Iris pigment epithelial cell (primary cell): ENCODE measurements at places on chromosomes 11 and 22.
A peak's percentile ranks its signal among the peaks of the same experiment; 100 is the strongest.

GRCh38 chr11:93199616-93200015 is 1.8 kb upstream of the SLC36A4 start:
- no peak for DNase-seq

DNA sequence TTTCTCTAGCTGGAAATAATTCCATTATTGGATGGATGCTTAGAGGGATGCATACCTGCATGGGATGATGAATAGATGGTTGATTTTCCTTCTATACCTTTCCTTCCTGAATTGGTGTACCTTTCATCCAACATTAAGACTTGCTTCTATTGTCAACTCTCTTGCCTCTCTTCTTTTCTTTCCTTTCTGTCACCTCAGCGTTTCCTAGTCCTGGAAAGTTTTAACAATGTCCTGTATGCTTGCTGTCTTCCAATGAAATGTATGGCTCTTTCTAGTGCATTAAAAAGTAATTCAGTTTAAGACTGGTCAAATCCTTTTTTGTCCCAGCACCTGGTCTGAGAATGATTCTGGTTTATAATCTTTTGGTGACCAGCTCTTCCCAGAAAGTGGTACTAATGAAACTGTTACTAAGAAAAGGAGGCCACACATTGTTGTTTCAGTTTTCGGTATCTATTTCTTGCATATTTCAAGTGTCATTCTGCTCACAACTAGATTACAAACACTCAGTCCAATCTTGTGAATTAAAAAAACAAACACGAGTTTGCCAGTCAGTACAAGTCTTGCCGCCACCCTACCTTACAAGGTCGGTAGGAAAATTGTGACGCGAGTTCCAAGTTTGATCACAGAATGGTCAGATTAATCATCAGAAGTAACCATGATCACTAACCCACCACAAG is 8.0 kb downstream of the POU2AF1 start:
- DNase-seq: no peak

GRCh38 chr22:50032109-50032871 is 19.7 kb upstream of the IL17REL start:
- DNase-seq: no peak

- no peak for DNase-seq
Observed at GRCh38 chr11:57646194-57646798, 3.4 kb downstream of the YPEL4 start.

- no peak for DNase-seq
Observed at GRCh38 chr22:47188261-47189055, 426.0 kb downstream of the TBC1D22A start.

DNA sequence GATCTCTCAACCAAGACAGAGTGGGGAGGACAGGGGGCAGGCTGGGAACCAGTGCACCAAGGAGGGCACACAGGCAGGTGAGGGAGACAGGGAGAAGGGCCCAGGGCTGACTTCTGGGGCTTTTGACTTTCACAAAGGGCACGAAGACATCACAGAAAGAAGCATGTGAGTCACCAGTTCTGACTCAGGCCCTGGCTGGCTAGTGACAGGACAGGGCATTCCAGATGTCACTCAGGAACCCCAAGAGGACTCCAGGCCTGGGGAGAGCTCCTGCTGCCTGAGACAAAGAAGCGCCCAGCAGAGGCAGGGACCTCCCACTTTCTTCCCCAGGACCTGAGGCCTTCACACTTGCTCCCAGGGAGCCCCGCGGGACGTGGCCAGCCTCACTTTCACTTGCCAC is 497.2 kb downstream of the BUD13 start:
- no peak for DNase-seq

DNA sequence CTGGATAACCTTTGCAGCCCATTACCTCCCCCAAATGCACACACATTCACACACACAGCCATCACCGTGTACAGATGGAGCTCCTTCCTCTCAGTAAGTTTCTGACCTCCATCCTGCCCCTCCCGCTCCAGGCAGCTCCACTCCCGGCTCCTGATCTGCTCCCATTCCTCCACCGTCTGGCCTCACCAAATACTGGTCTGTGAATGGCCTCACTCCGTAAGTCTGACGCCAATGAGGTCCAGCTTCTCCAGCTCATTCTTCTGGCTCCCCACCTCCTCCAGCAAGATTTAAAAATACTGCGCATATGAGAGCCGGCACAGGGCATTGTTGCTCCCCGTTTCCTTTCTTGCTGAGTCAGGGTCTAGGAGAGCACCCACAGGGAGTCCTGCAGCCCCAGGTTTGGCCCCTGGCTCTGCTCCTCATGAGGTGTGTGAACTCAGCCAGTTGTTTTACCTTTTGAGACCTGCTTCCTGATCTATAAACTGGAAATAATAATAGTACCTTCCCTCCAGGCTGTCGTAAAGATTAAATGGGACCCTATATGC is 14.0 kb upstream of the TUB start:
- no peak for DNase-seq

DNA sequence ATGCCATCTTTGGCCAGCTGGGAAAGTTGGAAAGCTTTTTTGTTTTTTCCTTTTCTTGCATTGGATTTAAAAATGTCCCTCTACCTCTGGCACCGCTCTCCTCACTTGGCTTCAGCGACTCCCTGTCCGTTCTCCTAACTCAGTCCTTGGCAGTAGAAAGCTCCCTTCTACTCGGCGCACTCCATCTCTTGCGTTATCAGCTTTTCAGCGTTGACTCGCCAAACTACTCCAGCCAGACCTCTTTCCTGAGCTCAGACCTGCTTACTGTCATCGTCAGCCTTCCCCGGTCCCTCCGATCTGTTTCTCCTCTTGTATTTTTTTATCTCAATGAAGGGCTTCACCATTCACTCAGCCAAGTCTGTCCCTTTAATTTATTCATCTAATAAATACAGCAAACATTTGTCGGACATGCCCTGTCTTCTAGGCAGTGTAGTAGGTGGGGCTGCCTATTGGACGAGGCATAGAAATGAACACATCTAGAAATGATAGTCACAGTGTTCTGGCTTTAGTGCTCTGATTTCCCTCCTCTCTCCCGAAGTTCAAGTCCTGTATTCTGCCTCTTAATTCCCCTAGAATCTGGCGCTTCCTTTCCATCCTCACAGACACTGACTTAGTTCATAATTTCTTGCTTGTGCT is 839 bp downstream of the CEP164 start:
- peak; percentile 68 for DNase-seq

GRCh38 chr11:131653260-131653659 is 282.8 kb downstream of the NTM start:
- DNase-seq: no peak

- DNase-seq: no peak
Observed at GRCh38 chr11:117219001-117219400, 12.9 kb downstream of the PCSK7 start.

DNA sequence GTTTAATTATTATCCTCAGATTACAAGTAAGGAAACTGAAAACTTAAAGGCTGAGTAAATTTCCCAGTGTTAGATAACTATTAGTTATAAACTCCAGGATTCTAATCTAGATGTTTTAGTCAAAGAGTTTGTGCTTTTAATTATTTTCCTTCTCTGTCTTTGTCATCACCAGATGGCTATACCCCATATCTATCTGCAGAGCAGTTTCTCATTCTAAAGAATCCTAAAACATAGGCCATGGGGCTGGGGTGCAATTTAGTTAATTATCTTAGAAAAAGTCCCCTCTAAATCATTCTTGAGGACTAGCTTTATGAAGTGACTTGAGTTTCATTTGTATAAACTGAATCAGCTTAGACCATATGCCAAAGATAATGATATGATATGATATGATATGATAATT is 556.3 kb upstream of the ANO5 start:
- DNase-seq: no peak

DNA sequence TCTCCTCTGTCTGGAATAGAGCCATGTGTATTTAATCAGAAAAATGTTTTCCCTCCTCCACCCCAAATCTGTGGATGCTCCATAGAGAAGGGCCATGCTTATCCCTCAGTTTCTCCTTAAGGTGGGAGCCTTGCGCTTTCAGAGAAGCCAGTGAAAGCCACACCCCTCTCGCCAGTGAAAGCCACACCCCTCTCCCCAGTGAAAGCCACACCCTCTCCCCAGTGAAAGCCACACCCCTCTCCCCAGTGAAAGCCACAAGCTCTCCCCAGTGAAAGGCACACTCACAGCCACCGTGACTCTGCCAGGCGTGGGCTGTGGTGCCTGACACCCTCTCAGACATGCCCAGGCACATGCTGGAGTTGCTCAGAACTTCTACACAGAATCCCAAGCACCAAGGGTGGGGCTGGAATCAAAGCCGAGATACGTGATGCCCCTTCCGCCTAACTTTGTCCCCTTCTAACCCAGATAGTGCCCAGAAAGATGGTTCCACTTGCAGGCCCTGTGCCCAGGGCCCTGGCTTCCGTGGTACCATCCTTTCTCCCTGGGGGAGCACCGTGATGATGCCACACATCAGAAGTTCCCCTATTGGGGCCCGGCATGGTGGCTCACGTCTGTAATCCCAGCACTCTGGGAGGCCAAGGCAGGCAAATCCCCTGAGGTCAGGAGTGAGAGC is 16.5 kb upstream of the PRR5 start:
- peak; percentile 68 for DNase-seq

DNA sequence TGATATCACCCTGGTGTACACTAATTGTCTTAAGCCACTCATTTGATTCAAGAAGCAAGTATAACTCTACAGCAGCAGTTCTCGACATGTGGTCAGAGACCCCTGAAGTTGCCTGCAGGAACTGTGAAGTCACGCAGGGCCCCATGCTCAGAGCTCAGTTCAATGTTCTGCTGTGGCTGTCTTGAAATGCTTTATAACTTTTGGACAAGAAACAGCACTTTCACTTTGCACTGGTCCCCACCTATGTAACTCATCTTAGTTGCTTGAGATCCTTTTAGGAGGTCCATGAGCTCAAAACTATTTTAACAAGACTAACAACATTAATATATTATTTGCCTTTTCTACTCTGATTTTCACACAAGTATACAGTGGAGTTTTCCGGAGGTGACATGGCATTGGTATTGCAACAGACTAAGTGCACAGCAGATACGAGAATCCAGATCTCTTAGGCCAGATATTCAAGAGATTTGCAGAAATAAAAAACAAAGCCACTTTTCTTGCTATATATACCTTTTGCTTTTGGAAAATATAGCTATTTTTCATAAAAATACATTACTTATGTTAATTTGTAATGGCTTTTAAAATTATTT is 64.8 kb downstream of the PRR5L start:
- peak; percentile 42 for DNase-seq

DNA sequence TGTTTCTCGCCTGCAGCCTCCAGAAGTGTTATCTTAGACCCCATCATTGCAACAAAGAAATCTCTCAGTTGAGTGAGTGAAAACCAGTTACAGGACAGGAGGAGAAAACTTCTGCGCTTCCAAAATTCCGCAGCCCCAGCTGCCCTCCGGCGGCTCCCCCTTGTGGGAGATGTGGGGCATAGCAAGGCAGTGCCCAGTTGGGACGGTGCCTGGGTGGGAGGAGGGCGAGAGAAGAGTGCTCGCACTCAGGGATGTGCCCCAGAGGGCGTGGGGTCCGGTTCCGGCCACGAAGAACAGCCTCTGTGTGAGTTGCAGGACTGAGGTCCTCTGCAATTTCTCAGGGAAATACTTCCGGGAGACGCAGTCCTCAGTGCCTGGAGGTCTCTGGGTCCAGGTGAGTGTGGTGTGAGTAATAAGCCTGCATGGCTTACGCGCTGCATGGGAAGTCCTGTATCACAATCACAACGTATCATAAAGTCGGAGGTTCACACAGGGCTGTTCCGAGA is 87.0 kb upstream of the BLID start:
- DNase-seq: peak; percentile 84

- DNase-seq: peak; percentile 40
Observed at GRCh38 chr11:32884770-32885384, 7.7 kb upstream of the QSER1 start.

DNA sequence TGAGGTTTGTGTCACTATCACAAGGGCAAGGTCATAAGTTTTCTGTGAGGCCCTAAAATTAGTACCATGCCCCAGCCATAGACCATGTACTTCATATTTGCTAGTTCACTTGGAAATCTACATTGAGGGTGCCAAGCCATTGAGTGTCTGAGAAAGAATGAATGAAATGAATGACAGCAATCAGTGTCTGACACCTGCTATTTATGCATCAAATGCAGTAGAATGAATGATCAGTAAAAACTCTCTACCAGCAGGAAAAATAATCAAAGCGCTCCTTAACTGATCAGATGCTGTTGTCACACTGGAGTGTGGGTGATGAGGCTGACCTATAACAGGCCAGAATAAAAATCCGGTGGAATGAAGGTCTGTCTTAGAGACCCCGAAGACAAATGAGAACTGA is 467.9 kb upstream of the B3GAT1 start:
- no peak for DNase-seq

DNA sequence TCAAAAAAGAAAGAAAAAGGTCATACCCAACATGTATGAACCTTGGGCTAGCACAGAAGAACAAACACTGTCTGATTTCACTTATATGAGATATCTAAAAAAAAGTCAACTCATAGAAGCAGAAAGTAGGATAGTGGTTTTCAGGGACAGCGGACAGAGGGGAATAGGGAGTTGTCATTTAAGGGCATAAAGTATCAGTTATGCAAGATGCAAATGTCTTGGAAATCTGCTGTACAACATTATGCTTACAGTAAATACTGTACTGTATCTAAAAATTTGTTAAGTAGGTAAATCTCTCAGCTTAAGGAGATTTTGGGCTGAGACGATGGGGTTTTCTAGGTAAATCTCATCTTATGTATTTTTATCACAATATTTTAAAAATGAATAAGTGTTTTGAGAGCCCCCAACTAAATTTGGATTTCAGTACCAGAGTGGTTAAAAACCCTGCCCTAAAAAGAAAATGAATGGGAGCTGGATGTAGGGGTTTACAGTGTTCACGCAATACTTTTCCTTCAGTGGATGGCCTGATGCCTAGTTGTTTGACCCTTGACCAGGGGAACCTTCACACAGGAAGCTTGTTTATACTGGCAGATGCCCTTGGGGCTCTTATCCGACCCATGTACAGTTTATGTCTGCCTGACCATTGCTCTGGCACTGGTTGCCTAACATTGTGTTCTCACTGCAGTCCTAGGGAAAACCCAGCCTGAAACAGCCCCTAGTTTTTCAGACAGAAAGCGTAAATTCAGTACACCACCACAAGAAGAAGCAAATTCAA is 34.8 kb downstream of the SLC22A9 start:
- DNase-seq: no peak

DNA sequence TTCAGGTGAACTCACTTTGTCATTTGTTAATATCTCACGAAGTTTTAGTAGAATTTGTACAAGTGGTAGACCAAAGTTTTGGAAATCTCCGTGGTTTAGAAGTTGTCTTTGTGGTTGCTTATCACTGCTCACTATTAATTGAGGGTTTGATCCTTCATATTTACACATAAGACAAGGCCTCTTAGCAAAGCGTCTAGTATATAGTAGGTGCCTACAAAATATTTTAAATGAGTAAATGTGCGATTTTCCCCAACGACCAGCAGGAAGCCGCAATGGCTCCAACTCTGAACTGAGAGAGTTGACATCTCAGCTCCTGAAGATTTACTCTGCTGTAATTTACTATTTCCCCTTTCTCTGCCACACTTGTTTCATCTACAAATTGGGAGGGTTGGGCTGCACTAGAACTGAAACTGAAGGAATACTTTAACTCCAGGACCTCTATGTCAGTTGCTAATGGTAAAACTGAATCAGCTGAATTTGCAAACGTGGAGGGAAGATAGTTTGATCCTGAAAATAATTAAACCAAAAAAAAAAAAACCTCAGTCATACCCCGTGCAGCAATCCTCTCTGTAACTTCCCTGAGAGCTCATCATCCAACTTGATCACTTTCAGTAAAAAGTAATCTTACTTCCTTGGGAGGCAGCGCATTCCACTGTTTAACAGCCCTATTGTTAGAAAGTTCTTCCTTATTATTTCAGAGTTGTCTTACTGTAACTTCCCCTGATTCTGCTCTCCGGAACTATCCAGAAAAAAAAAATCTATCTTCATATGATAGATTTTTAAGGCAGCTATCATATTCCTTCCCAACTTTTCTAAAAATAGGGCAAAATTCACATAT is 1.3 kb upstream of the SBF2 start:
- DNase-seq: no peak
